ENCODE measurements at places on chromosomes 1 and 21.

DNA sequence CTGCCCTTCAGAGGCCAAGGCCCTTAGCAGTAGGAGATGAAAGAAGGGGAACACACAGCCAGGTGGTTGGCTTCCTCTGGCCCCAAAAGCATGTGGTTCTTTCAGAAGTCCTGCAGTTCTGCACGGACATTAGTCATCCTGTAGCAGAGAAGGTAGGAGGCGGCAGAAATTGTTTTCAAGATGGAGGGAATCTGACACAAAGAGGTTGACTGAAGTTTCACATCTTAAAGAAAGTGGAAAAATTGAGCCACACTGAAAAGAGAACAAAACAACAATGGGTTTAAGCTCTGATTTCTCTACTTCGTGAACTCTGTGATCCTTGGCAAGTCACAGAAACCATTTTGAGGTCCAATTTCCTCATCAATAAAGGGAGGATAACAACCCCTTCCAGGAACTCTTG is 125.3 kb upstream of the DNAH14 start:
- DNase-seq: no peak

- DNase-seq: no peak
Observed at GRCh38 chr21:25974964-25975363, 195.6 kb downstream of the APP start.

- DNase-seq: no peak
Observed at GRCh38 chr1:66282891-66283621, 250.9 kb upstream of the SGIP1 start.

- no peak for DNase-seq
Observed at GRCh38 chr1:40922969-40923368, 56.5 kb upstream of the CTPS1 start.

GRCh38 chr1:84298328-84298683 is 3.2 kb upstream of the SAMD13 start:
- peak; percentile 27 for DNase-seq

DNA sequence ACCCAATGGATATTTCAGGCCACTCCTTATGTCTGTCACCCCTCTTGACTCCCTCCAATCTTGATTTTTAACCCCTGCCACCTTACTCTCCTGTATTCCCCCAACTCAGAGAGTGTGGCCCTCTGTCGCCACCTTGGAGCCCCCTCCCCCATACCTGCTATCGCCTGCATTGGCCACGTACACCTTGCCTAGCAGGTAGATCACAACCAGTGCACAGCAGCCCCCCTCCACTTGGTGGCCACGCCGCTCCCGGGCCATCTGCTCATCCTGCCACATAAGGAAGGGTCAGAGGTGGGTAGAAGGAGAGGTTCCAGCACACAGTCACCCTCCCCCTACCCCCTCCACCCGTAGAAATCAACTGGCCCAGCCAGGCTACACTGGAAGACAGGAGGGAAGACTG is 2.9 kb downstream of the PPM1J start:
- DNase-seq: no peak

DNA sequence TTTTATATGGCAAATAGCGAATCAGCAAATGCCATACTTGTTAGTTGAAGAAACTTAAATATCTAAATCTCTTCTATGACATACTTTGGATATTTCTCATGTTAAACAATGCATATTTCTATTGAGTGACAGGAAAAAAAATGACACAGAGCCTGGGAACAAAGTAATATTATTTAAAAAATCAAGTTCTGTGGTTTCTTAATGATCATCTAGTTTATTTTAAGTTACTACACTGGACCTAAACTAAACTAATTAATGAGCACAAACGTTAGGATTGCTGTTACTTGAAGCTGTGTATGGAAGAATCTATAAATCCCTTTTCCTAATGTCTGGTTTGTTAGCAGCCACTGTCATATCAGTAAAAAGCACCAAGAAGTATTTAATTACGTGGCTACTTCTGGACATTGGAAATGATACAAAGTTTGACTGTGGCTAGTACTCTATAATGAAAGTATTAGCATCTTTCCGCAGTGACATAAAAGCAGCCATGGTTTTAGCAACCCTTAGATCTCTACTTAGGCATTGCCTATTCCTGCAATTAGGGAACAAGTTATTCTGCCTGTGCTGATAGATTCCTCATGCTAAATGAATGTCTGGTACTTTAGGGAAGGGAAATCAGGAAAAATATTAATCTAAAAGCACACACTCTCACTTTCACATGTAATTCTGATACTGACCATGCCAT is 981.7 kb upstream of the B3GALT2 start:
- DNase-seq: no peak
